ENCODE measurements at places on chromosomes 1 and 21.

DNA sequence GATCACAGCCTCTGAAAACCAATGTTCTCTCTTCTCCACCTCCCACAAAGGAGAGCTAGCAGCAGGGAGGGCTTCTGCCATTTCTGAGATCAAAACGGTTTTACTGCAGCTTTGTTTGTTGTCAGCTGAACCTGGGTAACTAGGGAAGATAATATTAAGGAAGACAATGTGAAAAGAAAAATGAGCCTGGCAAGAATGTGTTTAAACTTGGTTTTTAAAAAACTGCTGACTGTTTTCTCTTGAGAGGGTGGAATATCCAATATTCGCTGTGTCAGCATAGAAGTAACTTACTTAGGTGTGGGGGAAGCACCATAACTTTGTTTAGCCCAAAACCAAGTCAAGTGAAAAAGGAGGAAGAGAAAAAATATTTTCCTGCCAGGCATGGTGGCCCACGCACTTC lies 35.8 kb upstream of the TDRD10 start:
- DNase-seq: no peak

DNA sequence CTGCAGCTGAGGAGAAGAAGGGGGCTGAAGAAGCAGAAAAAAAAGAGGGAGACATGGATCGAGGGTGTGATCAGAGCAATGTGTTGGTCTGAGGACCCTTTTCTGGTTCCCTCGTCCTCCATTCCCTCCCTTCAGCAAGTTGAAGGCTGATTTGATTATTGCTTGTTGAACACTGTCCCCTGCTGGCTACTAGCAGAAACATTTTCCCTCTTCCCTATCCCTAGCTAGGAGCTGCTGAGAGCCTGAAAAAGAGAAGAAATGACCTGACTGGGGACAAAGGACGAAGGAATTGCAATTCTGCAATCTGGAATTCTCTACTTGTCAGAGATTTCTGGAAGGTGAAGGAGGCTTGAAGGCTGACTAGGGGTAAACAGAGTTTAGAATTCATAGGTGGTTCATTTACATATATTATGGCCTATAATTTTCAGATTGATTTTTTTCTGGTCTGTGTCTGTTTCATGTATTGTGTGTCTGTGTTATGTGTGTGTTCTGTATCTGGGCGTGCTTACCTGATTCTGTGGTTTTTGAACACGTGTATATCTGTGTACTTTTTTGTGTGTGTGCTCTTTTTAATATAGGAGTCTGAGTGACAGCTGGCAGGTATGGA lies 9.8 kb downstream of the NHLH1 start:
- DNase-seq: no peak

GRCh38 chr21:40043423-40043822 lies 176.2 kb downstream of the PCP4 start:
- no peak for DNase-seq

GRCh38 chr1:118988186-118989005 lies at the start of gene TBX15:
Gene TBX15 (minus strand): TSS chr1:118988343. CDS start chr1:118987795, 548 bp downstream.
- DNase-seq: no peak

- no peak for DNase-seq
Observed at GRCh38 chr1:46596036-46596435, 8.0 kb downstream of the MKNK1 start.

DNA sequence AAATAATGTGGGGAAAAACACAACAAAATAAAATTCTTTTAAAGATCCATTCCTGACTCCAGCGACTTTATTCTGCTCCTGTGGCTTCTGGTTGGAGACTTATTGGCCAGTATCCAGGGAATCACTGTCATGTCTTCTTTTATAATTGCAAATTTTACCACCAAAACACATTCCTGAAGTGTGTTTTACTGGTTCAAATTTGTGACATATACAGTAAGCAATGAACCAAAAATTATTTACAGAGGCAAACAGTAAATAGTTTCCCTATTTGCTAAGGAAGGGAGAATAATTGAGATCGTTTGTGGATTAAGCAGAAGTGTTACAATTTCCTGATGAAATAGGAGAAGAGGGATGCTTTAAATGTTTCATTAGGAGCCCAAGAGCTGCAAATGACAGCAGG lies 118.7 kb downstream of the ZNF281 start:
- DNase-seq: no peak

DNA sequence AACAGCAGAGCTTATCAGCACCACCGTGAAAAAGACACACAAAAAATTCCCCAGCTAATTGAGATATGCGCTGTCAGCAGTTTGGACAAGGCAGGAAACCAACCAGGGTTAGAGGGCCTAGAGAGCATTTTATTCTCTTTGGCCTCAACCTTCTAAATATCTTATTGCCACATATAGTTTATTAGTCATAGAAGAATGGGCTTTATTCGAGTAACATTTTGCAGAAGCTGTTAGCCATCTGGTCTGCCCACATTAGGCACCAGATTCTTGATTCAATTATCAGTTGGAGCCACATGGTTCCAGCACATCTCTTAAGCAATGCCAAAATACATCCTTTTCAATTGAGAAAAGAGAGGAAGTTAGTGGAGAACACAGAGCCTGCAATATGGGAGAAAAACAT lies 109.9 kb upstream of the CXADR start:
- no peak for DNase-seq

DNA sequence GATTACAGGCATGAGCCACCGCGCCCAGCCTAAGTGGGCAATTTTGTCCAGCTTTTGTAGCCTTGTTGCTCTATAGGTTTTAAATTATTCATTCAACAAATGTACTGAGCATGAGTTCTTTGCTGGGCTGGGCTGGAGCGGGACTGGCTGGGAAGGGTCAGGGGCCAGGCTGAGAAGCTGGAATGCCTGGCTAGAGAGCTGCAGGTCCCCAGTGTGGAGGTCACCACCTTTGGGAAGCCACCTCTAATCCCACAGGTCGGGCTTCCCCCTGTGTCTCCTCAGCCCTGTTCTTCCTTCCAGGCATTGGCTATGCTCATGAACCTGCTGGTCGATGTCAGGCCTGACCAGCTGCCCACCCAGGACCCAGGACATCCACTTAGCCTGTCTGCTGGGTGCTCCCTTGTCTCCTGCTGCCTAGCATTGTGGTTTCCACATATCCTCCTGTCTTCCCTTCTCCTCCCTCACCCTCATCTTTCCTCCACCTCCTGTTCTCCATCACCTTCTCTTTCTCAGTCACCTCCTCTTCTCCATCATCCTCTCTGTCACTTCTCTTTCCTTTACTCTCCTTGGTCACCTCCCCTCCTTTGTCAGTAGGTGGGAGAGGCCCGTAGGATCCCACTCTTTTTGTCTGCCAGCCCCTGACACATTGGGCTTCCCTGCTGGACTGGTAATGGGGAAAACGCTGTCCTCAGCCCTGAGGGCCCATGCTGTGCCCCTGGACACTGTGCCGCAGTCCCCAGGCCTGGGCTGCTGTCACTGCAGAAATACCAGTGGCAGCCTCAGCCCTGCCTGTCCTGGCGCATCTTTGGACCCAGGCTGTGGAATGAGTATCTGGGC lies 23.8 kb downstream of the SERINC2 start:
- DNase-seq: no peak

GRCh38 chr1:32992489-32993323 lies 28.1 kb upstream of the RNF19B start:
- DNase-seq: peak; percentile 37

DNA sequence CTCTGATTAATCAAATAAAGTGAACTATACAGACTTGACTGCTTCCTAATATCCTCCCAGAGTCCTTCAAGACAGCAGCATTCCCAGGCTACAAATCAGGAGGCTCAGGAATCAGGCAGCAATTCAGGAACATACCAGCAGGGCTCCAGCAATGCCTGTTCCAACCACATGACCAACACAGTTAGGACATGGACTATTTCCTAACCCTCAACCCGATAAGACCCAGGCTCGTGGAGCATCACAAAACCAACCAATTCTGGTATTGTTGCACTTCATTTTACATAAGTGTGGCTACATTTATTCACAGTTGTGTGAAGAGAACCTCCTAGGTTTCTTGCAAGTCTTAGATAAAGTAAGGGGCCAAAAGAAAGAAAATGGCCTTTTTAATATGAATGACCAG lies 546.2 kb upstream of the ADGRL2 start:
- no peak for DNase-seq

- DNase-seq: no peak
Observed at GRCh38 chr1:44436401-44437106, 31.5 kb downstream of the RNF220 start.

- DNase-seq: no peak
Observed at GRCh38 chr1:179812501-179813292, 64.9 kb downstream of the TOR1AIP2 start.

DNA sequence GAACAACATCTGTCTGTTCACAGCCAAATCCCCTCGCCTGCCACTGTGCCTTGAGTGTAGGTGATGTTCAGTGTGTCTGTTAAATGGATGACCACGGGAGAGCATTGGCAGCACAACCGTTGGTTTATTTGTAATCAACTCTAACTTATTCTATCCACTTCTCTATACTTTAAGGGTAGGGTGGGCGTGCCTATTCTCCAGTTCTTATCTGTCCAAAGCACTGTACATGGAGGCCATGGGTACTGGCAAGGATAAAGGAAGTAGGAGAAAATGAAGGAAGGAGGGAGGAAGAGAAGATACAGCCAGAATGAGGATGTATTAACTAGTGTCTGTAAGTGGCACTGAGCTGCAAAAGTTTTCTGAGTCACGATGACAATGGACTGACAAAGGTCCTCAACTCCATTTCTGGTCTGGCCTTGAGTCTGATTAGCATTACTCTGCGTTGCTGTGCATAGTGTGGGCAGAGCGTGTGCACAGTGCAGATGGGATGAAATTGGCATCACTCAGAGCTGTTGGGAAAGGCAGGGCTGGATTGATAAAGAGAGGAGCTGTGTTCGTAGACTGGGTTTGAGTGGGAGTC lies 7.1 kb downstream of the RHOU start:
- no peak for DNase-seq

DNA sequence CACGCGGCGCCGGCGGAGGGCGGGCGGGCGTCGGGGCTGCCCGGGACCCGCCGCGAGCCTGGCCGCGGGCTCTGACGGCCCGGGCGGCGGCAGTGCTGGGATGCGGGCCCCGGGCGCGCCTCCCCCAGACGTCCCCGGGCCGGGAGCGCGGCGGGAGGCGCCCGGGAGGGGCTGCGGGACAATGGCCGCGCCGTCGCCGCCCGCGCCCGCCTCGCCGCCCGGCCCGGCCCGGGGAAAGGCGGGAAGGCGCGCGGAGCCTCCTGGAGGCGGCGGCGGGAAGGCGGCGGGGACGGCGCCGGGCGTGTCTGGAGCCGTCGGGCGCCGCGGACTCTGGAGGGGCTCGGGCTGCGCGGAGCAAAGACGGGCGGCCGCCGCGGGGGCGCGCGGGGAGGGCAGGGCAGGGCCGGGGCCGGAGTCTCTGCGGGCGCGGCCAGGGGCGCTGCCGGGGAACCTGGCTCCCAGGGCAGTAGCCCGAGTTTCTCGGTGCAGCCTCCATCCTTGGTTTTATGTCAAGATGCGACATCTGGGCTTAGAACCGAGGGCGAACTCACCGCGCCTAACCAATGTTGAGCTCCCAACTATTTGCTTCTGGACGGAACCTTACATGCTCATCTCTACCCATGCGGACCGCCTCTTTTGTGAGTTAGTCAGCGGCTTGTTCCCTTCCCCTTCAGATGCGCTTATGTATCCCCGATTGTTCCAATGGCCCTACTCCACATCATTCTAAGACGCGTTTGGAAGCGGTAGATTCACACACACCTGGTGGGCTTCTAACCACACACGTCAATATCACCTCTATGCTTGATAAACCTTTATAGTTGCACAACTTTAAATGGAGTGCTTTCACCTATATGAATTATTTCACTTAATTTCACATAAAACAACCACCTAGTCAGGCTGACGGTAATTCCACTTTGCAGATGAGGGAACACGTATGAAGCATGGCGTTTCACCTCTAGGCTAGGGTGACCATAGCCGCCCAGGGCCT lies 651 bp downstream of the ZBTB8A start:
- DNase-seq: peak; percentile 7

GRCh38 chr1:54372978-54373377 lies 33.2 kb downstream of the SSBP3 start:
- DNase-seq: no peak

GRCh38 chr1:22275626-22276395 lies 132.9 kb upstream of the WNT4 start:
- DNase-seq: peak; percentile 47

- DNase-seq: no peak
Observed at GRCh38 chr1:205449254-205449749, 6.5 kb downstream of the BLACAT1 start.

DNA sequence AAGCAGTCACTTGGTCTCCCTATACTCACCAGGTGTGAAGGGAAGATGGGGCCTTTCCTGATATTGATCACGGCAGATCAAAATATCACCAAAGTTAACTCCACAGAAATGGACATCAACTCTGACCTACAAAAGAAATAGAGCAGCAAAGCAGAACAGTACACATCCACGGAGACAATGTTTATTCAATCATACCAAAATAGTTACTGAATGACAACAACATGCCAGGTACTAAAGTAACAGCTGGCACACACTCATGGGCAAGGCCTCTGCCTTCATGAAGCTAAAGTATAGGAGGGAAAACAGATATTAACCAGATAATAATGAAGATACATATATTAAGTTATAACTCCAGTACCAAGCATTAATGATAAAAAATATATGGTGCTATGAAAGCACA lies 59.2 kb upstream of the RASAL2 start:
- DNase-seq: no peak

DNA sequence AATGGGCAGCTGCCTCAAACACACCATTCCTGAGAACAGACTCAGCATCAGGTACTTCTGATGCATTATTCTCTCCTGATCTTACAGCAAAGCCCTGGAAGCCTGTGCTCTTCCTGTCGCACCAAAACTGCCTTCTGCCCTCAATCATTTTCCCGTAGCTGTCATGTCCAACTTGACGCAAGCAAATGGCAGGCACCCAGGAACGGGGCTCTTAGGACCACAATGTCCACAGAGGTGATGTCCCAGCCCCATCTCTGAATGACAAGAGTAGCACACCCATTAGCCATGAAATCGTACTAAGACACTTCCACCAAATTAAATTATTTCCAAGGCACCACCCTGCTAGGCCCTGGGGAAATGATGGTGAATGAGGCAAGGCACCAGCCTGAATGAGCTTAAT lies 47.1 kb downstream of the PTPN14 start:
- no peak for DNase-seq

DNA sequence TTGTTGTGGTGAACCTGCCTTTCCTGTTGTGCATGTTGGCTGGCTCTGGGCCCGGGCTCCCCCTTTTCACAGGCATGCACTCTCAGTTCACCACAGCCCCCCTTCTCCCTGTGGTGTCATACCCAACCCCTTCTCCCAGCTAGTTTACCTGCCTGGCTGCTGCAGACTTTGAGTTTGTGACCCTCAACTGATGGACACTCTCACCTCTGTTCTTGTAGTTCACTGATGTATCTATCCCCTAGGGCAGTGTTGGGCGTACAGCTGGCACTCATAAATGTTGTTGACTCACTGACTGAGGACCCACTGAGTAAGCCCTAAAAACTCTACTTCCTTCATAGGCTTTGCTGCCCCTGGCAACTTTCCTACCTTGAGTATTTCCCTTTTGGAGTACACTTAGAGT lies 54.9 kb downstream of the WDR64 start:
- no peak for DNase-seq

DNA sequence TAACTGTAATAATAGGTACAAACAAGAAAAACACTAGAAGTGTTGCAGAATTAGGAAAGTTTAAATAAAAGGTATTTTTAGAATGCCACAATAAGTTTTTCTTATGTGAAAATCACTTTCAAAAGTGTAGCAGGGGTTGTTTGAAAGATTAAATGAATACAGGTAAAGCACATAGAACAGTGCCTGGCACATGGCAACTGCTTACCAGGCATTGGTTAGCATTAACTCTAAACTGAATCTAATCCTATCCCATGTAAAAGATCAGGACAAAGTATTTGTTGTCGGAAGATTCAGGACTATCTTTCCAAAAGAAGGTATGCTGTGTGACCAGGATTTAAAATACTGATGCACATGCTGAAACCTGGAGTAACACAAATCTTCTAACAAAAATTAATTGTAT lies 3.3 kb downstream of the AKT3 start:
- no peak for DNase-seq

Measured in stimulated activated CD4-positive, alpha-beta T cell treated with anti-CD3 and anti-CD28 coated beads, Interleukin-4, amount 100 ng/mL, for 1 hour (primary cell).